Aorta (tissue), 5 donors: ENCODE measurements at places on chromosomes 16 and 17. TPM values are rescaled to one million over a fixed set of nuclear protein-coding genes. Genes with fewer than 3 reads are reported as not detected.

The CACNG4 gene
- total RNA-seq, result not detected

GRCh38 chr17:82101767-82102679, 4.0 kb upstream of the FASN start:
- DNase-seq, result no peak

- no peak for DNase-seq
Measured at GRCh38 chr16:1613211-1613622, 1.1 kb downstream of the CRAMP1 start.

DNA sequence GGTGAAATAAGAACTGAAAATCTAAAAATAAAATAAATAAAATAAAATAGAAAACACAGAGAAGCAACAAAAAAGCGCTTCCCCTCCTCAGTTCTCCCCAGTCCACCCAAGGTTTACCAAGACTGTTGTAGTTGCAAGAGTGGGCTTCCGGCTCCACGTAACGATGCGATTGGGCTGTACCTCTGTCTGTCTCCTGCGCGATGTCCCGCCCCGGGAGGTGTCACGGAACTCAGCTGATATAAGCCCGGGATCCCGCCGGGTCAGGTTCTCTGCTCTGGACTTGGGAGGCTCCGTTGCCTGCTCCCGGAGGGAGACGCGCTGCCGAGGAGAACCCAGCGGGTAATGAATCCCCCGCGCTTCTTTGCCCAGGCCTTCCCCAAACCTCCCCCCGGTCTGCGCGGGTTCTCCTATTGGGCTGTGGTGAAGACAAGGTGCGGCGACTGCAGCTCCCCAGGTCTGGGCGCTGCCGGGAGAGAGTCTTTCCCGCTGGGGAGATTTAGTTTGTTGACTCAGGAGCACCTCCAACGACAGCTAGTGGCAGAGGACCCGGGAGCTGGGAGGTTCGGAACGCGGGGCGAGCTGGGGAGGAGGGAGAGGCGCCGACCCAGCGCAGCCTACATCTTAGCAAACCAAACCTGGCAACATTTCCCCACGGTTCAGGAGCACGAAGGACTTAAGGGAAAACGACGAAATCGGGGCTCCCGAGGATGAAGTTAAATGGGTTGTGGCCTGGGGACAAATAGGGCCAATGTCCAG, at the start of gene SLFN5:
TSS of gene SLFN5 (plus strand) at position 268 of the 756 bp plus-strand sequence. CDS start 15,619 bp downstream, outside the sequence.
- DNase-seq, result peak; percentile 96

The HOXB13 gene
- not detected for total RNA-seq

The CORO6 gene
- total RNA-seq, result 12.3 TPM

DNA sequence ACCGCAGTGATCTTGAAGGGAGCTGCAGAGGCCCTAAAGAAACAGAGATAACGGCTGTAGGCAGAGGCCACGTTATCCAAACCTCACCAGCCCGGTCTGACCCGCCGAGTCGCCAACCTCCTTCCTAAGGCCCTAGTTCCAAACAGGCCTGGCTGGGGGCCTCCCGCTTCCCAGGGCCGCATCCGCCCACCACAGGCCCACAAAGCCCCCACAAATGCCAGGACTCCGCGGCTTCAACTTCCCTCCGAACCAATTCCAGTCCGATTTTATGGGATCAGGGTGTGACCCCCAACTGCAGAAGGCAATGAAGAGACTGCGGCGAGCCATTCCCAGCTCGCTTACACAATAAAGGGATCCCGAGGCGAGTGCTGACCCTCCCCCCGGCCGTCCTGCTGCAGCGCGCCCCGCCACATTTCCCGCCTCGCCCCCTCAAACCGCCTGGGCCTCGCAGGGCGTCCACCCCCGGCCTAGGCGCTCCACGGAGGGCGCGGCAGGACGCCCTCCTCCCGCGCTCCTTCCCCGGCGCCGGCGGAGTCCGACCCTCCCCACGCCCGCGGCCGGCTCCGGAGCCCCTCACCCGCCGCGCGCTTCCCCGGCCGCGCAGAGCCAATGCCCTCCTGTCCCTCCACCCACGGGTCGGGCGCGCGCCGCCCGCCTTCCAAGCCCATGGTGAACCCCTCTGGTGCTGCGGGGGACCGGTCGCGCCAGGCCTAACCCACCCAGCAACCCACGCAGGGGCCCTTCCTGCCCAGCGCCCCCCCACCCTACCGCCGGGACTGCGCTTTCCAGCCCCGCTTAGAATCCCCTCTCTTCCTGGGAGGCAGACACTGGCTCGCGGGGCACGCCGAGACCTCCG, 926 bp downstream of the MYH10 start:
- peak; percentile 83 for DNase-seq

- peak; percentile 76 for DNase-seq
Measured at GRCh38 chr16:55500530-55501011, 8.3 kb upstream of the LPCAT2 start.
